ENCODE measurements at places on chromosomes 3 and 15. TPM values are rescaled to one million over a fixed set of nuclear protein-coding genes. Genes with fewer than 3 reads are reported as not detected.

KY gene
- 13.1 TPM for total RNA-seq

TMEM158 gene
- 0.32 TPM for total RNA-seq

LTK gene
- total RNA-seq, result 0.44 TPM

TRPC1 gene
- total RNA-seq, result 9.2 TPM

STAC gene
- total RNA-seq, result 0.22 TPM

SERINC4 gene
- 0.48 TPM for total RNA-seq

MDFIC2 gene
- not detected for total RNA-seq

FBXL22 gene
- 10.9 TPM for total RNA-seq

LDHAL6B gene
- not detected for total RNA-seq

ACTC1 gene
- total RNA-seq, result 12,568 TPM

CHRNA5 gene
- 3.9 TPM for total RNA-seq

CCR9 gene
- total RNA-seq, result not detected

CLCN2 gene
- 1.8 TPM for total RNA-seq

FRMD4B gene
- total RNA-seq, result 12.5 TPM

ARPP21 gene
- not detected for total RNA-seq

FGF12 gene
- 219 TPM for total RNA-seq

PYGO1 gene
- 4.3 TPM for total RNA-seq

COL6A5 gene
- total RNA-seq, result not detected

FILIP1L gene
- total RNA-seq, result 116 TPM

LRRC31 gene
- not detected for total RNA-seq

DISP2 gene
- 0.53 TPM for total RNA-seq

SPATA12 gene
- total RNA-seq, result not detected

GRAMD2A gene
- not detected for total RNA-seq

RPLP1 gene
- 1,247 TPM for total RNA-seq

CHRD gene
- total RNA-seq, result 7.1 TPM

CFAP91 gene
- total RNA-seq, result 0.76 TPM

CD86 gene
- 2.3 TPM for total RNA-seq

NLGN1 gene
- 7.1 TPM for total RNA-seq

C3orf52 gene
- 7.0 TPM for total RNA-seq

TLNRD1 gene
- total RNA-seq, result 4.4 TPM

ACSBG1 gene
- not detected for total RNA-seq

SSUH2 gene
- total RNA-seq, result 0.88 TPM

SCAMP2 gene
- total RNA-seq, result 48.8 TPM

EIF5A2 gene
- total RNA-seq, result 8.8 TPM

A4GNT gene
- not detected for total RNA-seq

All from heart right ventricle (tissue), 16 donors.